ENCODE measurements at places on chromosomes 2 and 18.

GRCh38 chr18:23205980-23206379 is 70.7 kb downstream of the CABLES1 start:
- DNase-seq = no peak

DNA sequence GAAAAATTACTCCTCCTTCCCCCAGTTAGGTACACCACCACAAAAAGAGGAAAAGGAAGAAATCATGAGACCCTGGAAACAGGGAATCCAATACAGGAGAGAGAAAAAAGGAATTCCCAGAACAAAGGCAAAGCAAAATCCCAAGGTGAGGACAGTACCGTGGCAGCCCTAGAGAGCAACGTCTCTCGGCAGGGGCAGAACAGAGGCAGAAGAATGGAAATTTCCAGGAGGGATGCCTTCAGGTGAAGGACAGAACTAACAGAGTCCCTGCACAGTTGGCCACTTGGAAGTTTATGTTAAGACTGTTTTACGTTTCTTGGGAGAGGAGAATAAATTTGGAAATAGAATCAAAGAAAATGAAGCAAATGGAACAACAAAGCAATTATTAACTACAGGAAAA is 27.7 kb downstream of the GRB14 start:
- peak; percentile 6 for DNase-seq

GRCh38 chr2:212520340-212520739 is 18.3 kb downstream of the ERBB4 start:
- peak; percentile 4 for DNase-seq

- peak; percentile 91 for DNase-seq
Observed at GRCh38 chr2:190649035-190649797, at the start of gene NAB1. Gene NAB1 (plus strand): TSS chr2:190649083. CDS start chr2:190659177, 10,094 bp downstream.

GRCh38 chr2:36394804-36395203 is 39.2 kb downstream of the CRIM1 start:
- DNase-seq = no peak

GRCh38 chr2:145751155-145751554 is 1231.2 kb upstream of the ZEB2 start:
- no peak for DNase-seq

GRCh38 chr2:88810017-88810416 is 118.5 kb downstream of the RPIA start:
- DNase-seq = no peak

DNA sequence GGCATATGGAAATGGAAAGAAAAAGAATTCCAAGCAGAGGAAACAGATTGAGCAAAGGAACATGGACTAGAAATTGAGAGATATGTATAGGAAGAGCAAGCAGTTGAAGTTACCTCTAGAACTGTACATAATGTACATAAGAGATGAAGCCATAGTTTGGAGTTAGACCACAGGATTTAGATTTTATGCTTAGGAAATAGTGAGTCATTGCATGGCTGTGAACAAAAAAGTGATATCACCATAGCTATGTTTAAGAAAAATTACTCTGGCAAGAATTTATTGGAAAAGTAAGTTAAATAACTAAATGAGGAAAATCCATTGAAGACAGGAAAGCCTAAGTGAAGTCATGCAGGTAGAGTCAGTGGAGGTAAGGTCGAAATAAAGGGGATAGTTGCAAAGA is 99.4 kb upstream of the GALNT5 start:
- no peak for DNase-seq

DNA sequence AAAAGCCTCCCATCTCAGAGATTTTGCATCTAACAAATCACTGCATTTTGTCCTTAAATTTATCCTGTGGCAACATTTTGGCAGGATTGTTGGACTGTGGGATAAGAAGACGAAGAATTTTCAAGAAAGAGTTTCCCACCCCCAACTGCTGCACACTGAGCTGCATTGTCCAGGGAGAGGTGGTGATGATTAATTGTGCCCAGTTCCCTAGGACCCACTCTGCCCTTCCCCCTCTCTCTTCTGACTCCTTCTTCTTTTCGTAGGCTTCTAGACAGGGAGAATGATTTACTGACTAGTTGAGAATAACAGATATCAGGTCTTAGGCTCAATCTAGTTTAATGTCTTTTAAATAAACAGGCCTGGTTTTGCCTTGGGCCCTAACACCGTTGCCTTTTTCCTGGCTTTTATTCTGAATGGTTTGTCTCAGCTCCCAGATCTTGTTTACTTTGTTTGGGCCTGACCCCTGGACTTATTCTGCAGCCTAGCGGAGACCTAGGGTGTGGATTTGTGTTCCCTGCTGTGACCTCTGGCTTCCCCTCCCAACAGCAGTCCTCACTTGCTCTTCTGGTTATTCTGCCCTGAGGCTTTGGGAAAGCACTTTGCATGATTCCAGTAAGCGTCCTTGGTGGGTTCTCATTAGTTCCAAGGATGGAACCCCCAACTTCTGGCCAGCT is 233.3 kb downstream of the INSIG2 start:
- no peak for DNase-seq

DNA sequence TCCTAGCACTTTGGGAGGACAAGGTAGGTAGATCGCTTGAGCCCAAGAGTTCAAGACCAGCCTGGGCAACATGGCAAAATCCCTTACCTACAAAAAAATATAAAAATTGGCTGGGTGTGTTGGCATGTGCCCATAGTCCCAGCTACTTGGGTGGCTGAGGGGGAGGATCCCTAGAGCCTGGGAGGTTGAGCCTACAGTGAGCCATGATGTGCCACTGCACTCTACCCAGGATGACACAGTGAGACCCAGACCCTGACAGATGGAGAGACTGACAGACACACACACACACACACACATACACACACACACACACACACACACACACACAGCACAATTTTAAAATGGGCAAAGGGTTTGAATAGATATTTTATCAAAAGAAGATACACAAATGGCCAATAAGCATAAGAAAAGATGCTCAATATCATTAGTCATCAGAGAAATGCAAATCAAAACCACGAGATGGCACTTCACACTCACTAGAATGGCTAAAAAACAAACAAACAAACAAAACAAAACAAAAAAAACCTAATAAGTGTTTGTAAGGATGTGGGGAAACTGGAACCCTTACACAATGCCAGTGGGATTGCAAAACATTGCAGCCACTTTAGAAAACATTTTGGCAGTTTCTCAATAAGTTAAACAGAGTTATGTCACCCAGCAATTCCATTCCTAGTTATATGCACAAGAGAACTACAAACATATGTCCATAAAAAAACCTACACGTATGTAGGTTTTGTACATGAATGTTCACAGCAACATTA is 42.3 kb downstream of the BAZ2B start:
- no peak for DNase-seq

- DNase-seq = no peak
Observed at GRCh38 chr18:69217196-69218000, 183.3 kb upstream of the DOK6 start.

- DNase-seq = no peak
Observed at GRCh38 chr18:27301615-27302378, 116.7 kb upstream of the CHST9 start.

- no peak for DNase-seq
Observed at GRCh38 chr2:30234180-30234971, 3.0 kb downstream of the LBH start.

DNA sequence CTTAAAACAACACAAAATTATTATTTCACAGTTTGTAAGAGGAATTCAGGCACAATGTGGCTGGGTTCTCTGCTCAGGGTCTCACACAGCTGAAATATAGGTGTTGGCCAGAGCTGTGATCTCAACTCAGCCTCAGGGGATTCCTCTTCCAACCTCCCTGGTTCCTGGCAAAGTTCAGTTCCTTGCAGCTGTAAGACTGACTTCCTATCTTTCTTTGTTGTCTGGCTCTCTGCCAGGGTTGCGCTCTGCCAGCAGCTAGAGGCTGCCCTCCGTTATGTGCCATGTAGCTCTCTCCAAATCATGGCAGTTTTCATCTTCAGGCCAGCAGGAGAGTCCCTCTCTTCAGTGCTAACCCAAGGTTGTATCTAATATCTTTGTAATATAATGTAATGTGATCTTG is 272.5 kb upstream of the KCNJ3 start:
- DNase-seq = no peak

GRCh38 chr2:241817126-241817820 is 8.3 kb downstream of the NEU4 start:
- DNase-seq = peak; percentile 61

DNA sequence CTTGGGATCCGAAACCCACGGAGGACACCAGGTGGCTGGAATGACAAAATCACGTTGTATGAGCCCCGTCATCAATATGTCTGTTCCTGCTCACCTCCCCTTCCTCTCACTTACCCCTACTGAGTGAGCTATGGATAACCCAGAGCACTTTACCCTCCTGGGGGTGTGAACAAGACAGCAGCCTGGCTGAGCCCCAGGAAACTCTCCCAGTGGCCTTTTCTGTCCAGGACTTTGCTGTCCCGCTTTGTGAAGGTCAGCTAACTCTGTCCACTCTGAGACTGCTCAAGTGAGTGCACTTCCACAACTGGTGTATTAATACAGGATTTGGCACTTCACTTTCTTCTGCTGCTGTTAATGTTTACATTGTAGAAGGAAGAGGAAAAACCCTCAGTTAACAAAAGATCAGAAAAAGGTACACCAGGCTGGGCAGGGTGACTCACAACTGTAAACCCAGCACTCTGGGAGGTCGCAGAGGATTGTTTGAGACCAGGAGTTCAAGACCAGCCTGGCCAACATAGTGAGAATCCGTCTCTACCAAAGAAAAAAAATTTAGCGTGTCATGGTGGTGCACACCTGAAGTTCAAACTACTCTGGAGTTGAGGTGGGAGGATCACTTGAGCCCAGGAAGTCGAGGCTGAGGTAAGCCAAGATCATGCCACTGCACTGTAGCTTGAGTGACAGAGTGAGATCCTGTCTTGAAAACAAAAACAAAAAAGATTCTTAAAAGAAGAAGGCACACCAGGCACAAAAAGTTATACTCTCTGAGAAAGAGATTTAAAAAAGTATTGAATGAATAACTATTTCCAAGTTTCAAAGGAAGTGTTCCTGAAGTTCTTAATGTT is 90.3 kb downstream of the CLHC1 start:
- no peak for DNase-seq

DNA sequence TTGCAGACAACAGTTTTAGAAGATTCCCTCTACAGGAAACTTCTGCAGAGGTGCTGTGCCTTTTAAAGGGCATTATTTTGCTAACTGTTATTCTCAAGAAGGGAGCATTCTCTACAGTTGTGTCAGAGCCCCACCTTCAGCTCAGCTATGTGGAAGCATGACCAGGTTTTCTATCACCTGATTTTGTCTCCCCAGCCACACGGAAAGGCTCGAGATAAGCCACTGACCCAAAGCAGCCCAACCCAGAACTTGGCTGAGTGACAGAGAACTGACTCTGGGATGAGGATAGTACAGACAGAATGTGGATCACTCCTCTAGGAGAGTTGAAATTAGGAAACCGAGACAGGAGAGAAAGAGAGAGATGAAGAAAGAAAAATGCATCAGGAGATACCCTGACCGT is 10.7 kb downstream of the COL4A4 start:
- no peak for DNase-seq

- peak; percentile 67 for DNase-seq
Observed at GRCh38 chr2:190119257-190119656, 56.7 kb upstream of the MSTN start.

Measured in H7 (cell line).